NCI-H1105 treated with DMSO at 0.1 percent for 48 hours (cell line): ENCODE measurements at places on chromosomes 4 and X.

- DNase-seq, result no peak
Observed at GRCh38 chr4:151043803-151044515, 28.9 kb upstream of the LRBA start.

- peak; percentile 52 for DNase-seq
Observed at GRCh38 chr4:80215449-80216052, 18.2 kb downstream of the PRDM8 start.

DNA sequence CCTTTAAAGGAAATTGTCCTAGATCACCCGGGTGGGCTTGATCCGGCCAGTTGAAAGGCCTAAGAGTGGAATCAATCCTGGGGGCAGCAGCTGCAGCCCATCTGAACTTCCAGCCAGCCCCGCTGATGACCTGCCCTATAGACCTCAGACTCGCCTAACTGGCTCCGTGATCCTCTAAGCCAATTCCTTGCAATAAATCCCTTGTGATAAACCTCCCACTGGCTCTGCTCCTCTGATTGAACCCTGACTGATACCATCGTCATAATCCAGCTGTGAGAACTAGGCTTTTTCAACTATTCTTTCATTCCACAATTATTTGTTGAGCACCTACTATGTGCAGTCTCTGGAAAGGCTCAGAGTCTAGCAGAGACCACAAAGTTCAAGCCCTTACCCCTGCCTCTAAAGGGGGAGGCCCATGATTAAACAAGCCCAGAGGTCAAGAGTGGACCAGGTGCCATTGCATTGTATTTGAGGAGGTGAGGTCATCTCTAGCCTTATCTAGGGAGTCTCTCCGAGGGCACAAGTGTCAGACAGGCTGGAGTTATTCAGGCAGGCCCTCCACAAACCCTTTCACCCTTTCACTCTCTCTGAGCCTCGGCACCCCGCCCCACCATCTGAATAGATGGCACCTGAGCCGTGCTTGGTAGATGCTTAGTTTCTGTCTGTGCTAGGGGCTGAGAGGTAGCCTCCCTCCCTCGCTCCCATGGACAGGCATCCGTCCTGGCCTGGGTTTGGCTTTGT lies 20.5 kb upstream of the GPR78 start:
- no peak for DNase-seq

- DNase-seq, result no peak
Observed at GRCh38 chr4:183872531-183872930, 32.6 kb upstream of the STOX2 start.
